ENCODE measurements at places on chromosomes 1 and 21. TPM values are rescaled to one million over a fixed set of nuclear protein-coding genes. Genes with fewer than 3 reads are reported as not detected.

The SPRR2A gene
- total RNA-seq: not detected

The LRP8 gene
- total RNA-seq: 16.4 TPM

The NUP210L gene
- not detected for total RNA-seq

The GUCA2B gene
- not detected for total RNA-seq

The CLDN17 gene
- not detected for total RNA-seq

The TFB2M gene
- 15.2 TPM for total RNA-seq

The KRTAP19-5 gene
- total RNA-seq: not detected

The CLCA4 gene
- not detected for total RNA-seq

The PLA2G2D gene
- not detected for total RNA-seq

The SLC35E2B gene
- 20.6 TPM for total RNA-seq

The MASP2 gene
- total RNA-seq: not detected

The PTPN14 gene
- total RNA-seq: 39.0 TPM
